ENCODE measurements at places on chromosomes 4 and X.
A peak's percentile ranks its signal among the peaks of the same experiment; 100 is the strongest.

GRCh38 chrX:78327370-78328086 lies at the start of gene CYSLTR1:
Gene CYSLTR1 (minus strand): TSS chrX:78327611. CDS start chrX:78273746, 53,865 bp downstream.
- DNase-seq: peak; percentile 34

- no peak for DNase-seq
These were observed 46.0 kb upstream of the MGST2 start for GRCh38 chr4:139619644-139620043.

DNA sequence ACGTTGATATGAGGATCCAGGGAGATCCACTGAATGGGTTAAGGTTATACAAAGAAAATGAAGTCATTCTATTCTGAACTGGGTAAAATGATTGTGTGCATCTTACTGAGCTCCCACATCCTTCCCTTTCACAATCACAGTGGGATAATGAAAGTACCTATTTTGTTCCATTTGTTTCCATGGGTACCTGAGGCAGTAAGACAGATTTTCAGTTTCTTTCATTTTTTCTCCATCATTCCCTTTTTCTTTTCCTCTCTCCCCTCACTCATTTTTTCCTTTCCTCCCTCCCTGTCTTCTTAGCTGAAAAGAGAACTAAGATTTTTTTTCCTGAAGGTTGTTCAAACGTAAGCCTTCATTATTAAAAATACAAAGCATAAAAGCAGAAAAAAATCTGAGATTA lies 4.6 kb downstream of the GRIA2 start:
- no peak for DNase-seq

- DNase-seq: no peak
These were observed 97.1 kb downstream of the AFF1 start for GRCh38 chr4:87031920-87032319.
